Urinary bladder (tissue), 4 donors: ENCODE measurements at places on chromosomes 3 and 15. TPM values are rescaled to one million over a fixed set of nuclear protein-coding genes. Genes with fewer than 3 reads are reported as not detected.

DNA sequence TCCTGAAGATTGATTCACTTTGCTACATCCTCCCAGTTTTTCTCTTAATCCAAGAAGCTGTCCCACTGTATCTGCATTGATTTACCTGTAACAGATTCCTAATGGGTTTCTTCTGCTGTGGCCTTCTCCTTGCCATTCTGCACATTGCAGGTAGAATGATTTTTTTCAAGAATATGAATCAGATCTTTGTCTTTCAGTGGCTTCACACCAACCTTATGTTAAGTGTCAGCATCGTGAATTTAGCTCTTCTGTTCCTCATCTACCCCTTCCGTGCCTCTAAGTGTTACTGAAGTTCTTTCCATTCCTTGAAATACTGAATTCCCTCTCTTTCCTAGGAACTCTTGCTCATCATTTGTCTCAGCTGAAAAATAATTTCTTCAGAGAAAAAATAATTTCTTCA lies 7.5 kb downstream of the SENP5 start:
- DNase-seq, result no peak

DNA sequence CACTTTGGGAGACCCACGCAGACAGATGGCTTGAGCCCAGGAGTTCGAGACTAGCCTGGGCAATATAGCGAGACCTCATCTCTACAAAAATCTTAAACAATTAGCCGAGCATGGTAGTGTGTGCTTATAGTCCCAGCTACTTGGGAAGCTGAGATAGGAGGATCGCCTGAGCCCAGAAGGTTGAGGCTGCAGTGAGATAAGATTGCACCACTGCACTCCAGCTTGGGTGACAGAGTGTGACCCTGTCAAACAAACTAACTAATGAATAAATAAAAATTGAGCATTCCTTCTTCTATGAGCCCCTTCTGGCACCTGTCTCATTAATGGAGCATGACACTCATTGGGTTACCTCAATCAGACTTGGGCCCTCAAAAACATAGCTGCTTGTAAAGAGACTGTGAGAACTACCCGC lies 7.5 kb downstream of the ZDHHC3 start:
- no peak for DNase-seq

DNA sequence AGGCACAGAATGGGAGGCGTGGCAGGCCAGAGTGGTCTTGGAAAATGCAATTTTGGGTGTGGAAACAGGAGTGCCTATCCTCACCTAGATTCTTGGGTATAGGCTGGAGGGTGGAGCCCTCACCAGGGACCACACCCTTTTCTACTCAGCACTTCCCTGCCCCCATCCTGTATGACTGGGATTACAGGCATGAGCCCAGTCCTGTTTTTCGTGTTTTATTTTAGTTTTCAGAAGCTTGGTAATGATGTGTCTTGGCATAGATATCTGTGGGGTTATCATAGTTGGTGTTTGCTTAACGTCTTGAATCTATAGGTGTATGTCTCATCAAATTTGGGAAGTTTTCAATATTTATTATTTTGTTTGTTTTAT lies 248.7 kb upstream of the CBLB start:
- no peak for DNase-seq

DNA sequence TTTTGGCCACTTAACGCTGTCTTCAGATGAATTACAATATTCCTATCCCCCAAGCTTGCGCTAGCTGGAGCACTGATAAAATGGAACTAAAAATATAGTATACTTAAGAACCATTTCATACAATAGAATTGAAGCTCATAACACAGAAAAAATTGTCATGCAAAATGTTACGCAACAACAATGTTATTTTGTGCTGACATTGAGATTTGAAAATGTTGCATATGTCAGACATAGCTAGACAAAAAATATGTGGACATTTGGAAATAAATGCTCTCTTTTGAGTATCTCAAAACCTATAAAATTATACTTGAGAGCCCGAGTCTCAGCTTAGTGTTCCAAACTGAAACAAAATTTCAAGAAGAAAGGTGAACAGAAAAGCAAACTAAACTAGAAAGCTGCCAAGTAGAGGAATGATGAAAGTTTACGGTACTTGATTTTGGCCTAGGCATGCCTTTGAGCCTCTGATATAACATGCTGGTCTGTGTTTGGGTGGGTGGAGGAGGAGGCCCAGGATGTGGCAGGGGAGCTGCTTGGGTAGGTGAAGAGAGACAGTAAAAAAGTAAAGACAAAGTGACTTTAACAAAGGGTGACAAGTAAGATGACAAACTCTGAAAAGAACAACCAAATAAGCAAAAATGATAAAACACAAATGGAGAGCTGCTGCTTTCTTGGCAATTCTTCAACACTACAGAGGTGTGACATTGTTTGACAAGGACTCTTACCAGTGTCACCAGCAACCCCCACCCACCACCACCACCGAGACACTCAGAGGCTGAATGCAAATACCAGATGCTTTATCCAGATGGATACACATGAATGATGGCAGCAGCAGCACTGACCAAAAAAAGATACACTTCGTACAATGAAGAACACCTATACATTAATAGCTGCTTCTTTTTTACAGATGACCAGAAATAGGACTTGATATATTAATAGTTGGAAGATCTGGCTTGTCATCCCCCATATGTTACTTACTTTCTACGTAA lies 129.3 kb upstream of the FEZF2 start:
- DNase-seq, result no peak

Gene C3orf62
- polyA plus RNA-seq, result 3.0 TPM

Gene SLC28A2
- not detected for polyA plus RNA-seq
